Stimulated activated CD4-positive, alpha-beta T cell treated with anti-CD3 and anti-CD28 coated beads, Interleukin-12 subunit alpha, Interleukin-12 subunit beta, amount 100 ng/mL, for 4 hours (primary cell): ENCODE measurements at places on chromosomes 3 and 15.
A peak's percentile ranks its signal among the peaks of the same experiment; 100 is the strongest.

DNA sequence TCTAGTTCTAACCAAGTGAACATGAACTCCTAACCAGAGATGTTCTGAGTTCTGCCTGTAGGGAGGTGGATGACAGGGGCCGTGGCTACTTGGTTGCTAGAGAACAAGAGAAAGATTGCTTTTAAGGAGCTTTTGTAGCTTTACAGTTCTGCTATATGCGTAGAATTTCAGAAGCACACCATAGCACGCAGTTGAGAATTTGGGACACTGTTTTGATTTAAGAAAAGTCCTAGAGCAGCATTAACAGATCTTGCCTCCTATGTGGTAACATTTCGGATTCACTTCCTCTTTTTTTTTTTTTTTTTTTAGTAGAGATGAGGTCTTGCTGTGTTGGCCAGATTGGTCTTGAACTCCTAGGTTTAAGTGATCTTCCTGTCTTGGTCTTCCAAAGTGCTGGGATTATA lies 181.7 kb downstream of the TCF12 start:
- no peak for DNase-seq

DNA sequence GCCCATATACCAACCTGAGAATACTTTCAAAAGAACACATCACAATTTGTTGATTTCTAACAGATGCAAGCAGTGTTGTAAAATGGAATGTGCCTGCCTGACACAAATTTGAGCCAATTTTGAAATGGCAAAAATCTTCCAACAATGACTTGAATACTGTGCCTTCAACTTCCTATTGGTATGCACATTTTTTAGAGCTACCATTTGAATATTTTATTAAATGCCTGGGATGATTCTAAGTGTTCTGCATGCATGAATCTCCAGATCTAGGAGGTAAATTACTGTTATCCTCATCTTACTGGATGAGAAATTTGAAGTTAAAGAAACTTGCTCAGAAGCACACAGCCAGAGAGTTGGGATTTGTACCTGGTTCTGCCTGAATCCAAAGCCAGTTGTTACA lies 282.8 kb upstream of the LRRN1 start:
- no peak for DNase-seq

- no peak for DNase-seq
These were observed 352.5 kb downstream of the ZNF385D start for GRCh38 chr3:21398461-21398860.

- DNase-seq: no peak
These were observed 28.4 kb downstream of the RASGRP1 start for GRCh38 chr15:38536201-38536676.

GRCh38 chr3:183822631-183823030 lies 2.7 kb downstream of the MAP6D1 start:
- no peak for DNase-seq

DNA sequence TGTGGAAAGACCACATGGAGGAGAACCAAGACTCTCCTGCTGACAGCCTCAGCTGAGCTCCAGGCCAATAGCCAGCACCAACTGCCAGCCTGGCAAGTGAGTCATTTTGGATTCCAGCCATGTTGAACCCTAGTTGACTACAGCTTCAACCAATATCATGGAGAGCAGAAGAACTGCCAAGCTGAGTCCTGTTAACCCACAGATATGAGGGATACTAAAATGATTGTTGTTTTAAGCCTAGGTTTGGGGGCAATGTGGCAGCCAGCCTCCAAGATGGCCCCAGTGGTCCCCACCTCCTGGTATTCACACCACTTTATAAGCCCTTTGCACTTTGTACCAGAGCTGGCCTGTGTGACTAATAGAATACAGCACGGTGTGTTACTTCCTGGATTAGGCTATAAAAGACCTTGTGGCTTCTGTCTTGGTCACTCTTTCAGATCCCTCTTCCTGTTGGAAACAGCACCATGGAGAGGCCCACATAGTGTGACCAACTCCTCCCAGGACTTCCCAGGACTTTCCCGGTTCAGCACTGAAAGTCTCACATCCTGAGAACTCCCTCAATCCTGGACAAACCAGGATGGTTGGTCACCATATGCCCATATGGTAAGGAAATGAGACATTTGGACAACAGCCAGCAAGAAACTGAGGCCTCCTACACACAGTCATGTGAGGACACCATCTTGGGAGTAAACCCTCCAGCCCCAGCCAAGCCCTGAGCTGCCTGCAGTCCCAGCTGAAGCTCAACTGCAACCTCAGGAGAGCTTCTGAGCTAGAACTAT lies 32.4 kb upstream of the CDV3 start:
- DNase-seq: no peak

DNA sequence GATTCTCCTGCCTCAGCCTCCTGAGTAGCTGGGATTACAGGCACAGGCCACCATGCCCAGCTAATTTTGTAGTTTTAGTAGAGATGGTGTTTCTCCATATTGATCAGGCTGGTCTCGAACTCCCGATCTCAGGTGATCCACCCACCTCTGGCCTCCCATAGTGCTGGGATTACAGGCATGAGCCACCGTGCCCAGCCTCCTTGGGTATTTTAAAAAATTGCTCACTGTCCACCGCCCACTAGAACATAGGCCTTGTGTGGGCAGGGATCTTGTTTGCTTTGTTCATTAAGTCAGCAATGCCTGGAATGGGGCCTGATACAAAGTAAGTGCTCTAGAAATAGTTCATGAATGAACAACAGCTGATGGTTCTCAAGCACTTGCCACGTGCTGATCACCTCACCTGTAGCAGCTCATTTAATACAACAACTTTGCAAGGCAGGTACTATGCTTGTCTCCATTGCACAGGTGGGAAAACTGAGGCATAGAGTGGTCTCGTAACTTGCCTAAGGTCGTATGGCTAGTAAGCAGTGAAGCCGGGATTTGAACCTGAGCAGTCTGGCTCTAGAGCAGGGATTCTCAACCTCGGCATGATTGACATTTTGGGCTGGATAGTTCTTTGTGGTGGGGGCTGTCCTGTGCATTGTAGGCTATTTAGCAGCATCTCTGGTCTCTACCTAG lies 12.7 kb upstream of the CTSH start:
- no peak for DNase-seq

- DNase-seq: no peak
These were observed 400.4 kb upstream of the RARB start for GRCh38 chr3:25027650-25028049.

DNA sequence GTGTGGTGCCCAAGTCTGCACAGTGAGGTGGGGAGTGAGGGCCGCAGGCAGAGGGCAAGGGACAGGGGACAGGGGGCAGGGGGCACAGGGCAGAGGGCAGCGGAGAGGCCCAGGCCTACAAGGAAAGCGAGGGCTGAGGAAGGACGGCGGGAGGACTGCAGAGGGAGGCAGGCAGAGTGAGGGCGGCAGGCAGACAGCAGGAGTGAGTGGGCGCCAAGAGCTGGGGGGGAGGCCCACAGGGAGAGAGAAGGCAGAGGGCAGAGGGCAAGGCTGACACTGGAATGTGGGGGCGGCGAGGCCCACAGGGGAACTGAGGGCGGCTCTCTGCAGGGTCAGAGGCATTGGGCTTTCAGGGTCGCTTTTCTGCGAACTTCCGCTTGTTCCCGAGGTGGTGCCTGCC lies 267.8 kb upstream of the NDN start:
- DNase-seq: no peak

- no peak for DNase-seq
These were observed 218.5 kb downstream of the BBX start for GRCh38 chr3:107740992-107741896.

DNA sequence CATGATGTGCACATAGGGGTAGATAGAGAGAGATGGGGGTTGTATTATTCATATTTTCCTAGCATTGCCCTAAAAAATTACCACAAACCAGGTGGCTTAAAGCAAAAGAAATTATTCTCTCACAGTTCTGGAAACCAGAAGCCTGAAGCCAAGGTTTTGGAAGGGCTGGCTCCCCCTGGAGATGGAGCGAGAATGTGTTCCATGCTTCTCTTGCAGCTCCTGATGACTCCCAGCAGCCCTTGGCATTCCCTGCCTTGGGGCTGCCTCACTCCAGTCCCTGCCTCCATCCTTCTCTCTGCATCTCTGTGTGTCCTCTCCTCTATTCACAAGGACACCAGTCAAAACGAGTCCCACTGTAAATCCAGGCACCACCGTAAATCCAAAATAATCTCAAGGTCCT lies 91.5 kb upstream of the FAM174B start:
- no peak for DNase-seq

- peak; percentile 37 for DNase-seq
These were observed 30.3 kb upstream of the SKOR1 start for GRCh38 chr15:67794832-67795574.

GRCh38 chr15:31453558-31454318 lies 127.1 kb downstream of the KLF13 start:
- DNase-seq: no peak

- no peak for DNase-seq
These were observed 1041.3 kb downstream of the ROBO1 start for GRCh38 chr3:78726545-78726944.

DNA sequence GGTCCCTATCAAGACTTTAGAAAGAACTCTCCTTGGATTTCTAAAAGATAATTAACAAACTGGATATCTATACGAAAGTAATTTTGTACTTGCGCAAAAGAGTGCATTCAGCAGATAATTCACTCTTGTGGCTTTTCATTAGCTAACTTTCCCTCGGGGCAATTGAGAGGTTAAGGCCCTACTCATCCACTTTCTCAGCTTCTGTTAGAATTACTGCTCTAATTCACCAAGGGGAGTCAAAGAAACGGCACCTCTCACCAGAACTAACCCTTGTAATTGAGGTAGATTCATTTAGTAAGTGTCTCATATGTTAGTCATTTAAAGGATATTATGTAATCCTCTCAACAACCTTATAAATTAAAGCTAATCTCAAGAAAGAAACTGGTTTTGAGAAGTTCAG lies 22.5 kb upstream of the MB21D2 start:
- DNase-seq: no peak

GRCh38 chr15:64901914-64902313 lies 9.8 kb upstream of the ANKDD1A start:
- no peak for DNase-seq
